Gastrocnemius medialis (tissue), 4 donors: ENCODE measurements at places on chromosomes 16 and 17. TPM values are rescaled to one million over a fixed set of nuclear protein-coding genes. Genes with fewer than 3 reads are reported as not detected.
A peak's percentile ranks its signal among the peaks of the same experiment; 100 is the strongest.

- H3K36me3 ChIP-seq, result no peaks in the 10 kb centered on the region
- H3K27ac ChIP-seq, result no peak overlapping the region
- DNase-seq, result no peak
These were observed 1417.9 kb upstream of the GOT2 start for GRCh38 chr16:60151987-60152386.

DNA sequence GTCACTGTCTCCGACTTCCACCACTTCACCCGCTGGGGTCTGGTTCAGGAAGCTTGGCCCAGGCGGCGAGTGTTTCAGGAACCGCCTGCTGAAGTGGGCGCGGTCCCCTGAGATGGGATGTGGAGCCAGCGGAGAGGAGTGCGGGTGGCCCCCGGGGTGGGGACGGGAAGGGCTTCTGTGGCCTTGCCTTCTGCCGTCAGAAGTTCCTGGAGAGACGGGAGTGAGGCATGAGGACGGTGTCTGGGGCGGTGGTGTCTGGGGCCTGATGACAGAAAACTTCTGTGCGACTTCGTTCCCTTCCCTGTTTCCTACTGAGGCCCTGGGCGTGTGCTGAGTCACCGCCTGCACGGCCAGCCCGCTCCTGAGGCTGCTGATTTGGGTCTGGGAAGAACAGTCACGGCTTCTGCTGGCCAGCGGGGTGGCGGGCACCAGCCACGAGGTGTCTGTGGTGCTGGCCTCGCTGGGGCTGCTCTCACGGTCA, 12.3 kb upstream of the NLRC3 start:
- H3K27me3 ChIP-seq, result no peaks in the 10 kb centered on the region
- no peak overlapping the region for H3K27ac ChIP-seq
- no peak overlapping the region for H3K4me3 ChIP-seq
- no peaks in the 10 kb centered on the region for H3K36me3 ChIP-seq
- H3K4me1 ChIP-seq, result no peaks in the 10 kb centered on the region

- no peaks in the 10 kb centered on the region for H3K36me3 ChIP-seq
- H3K4me1 ChIP-seq, result peaks cover 9% of the 10 kb centered on the region
- no peak for DNase-seq
- H3K27ac ChIP-seq, result no peak overlapping the region
These were observed 4.5 kb downstream of the HOXB9 start for GRCh38 chr17:48621410-48622392.

- no peak overlapping the region for H3K4me3 ChIP-seq
- no peaks in the 10 kb centered on the region for H3K27me3 ChIP-seq
- H3K4me1 ChIP-seq, result no peaks in the 10 kb centered on the region
- H3K27ac ChIP-seq, result no peak overlapping the region
- H3K36me3 ChIP-seq, result no peaks in the 10 kb centered on the region
These were observed 9.9 kb downstream of the FAM83G start for GRCh38 chr17:18994631-18995030.

DNA sequence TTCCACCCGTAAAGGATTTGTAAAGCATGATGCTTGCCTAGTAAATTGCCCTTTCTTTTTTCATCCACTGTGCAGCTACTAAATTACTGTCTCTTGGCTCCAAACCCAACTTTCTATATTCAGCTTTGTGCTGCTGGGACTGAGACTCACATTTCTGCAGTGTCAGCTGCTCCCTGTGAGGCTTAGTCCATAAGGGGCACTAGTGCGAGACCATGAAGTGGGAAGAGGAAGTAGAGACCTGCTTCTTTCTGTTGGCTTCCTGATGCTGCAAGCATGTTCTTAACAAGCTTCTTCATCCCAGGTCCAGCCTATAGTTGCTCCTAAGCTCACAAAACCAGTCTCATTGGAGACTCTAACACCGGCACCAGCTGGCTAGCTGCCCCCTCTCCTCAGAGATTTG, 74.9 kb upstream of the HS3ST2 start:
- peak overlapping the region; percentile 11 for H3K27ac ChIP-seq
- H3K4me1 ChIP-seq, result peaks cover 7% of the 10 kb centered on the region
- H3K27me3 ChIP-seq, result no peaks in the 10 kb centered on the region
- H3K4me3 ChIP-seq, result no peak overlapping the region
- DNase-seq, result peak; percentile 12
- H3K36me3 ChIP-seq, result no peaks in the 10 kb centered on the region

DNA sequence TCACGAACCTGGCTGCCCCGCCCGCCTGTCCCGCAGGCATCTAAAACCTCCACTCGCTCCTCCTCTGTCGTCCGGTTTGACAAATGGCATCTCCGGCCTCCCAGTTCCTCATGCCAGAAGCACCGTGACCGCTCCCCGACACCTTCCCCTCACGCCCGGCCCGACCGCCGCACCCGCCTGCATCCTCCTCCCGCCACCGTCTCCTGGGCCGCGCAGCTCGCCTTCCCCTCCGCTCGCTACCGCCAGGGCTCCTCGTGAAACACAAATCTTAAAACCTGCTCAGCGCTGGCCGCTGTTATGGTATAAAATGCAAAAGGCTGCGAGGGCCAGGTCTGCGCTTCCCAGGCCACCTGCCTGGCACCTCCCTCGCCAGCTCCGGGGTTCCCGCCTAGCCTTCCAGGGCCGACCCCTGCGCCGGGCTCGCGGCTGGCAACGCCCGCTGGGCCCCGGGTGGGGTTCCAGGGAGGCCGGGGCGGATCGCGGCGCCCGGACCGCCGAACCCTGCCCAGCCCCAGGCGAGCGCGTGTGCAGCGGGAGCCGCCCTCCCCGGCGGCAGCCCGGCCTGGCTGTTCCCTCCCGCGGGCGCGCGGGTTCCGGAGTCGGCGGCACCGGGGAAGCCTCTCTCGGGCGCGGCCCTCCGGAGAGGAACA, 488 bp downstream of the SPSB3 start:
- H3K36me3 ChIP-seq, result peaks cover 38% of the 10 kb centered on the region
- peaks cover 30% of the 10 kb centered on the region for H3K4me1 ChIP-seq
- no peak for DNase-seq
- H3K27ac ChIP-seq, result peak overlapping the region; percentile 90
- no peaks in the 10 kb centered on the region for H3K27me3 ChIP-seq
- H3K4me3 ChIP-seq, result peak overlapping the region; percentile 93

The ATAD5 gene
- 0.20 TPM for total RNA-seq

The CDRT4 gene
- total RNA-seq, result 0.66 TPM

DNA sequence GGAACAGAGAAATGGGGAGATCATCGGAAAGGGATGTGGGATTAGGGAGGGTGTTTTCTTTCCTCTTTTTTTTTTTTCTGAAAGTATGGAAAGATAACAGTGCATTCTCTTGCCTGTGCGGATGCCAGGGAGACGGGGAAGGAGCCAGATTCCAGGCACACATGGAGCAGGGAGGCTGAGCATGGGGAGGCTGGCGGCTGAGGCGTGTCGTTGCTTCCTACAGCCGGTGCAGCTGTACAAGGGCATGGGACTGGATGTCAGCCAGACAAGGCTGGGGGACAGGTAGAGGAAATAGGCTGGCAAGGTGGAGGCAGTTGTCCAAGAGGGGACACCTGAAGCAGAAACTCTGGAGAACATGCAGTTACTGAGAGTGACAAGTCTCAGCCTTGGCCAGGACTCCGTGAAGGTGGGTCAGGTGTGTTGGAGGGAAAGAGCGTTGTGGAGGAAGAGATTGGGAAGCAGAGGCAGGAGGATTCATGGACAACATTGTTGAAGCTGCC, 16.6 kb upstream of the ADORA2B start:
- H3K36me3 ChIP-seq, result no peaks in the 10 kb centered on the region
- no peak overlapping the region for H3K4me3 ChIP-seq
- no peak overlapping the region for H3K27ac ChIP-seq

- no peak overlapping the region for H3K27ac ChIP-seq
- no peaks in the 10 kb centered on the region for H3K36me3 ChIP-seq
- no peaks in the 10 kb centered on the region for H3K27me3 ChIP-seq
- no peak overlapping the region for H3K4me3 ChIP-seq
These were observed 12.2 kb downstream of the UNC119 start for GRCh38 chr17:28540231-28540630.

The SOST gene
- not detected for total RNA-seq

The CES4A gene
- total RNA-seq, result 15.4 TPM

DNA sequence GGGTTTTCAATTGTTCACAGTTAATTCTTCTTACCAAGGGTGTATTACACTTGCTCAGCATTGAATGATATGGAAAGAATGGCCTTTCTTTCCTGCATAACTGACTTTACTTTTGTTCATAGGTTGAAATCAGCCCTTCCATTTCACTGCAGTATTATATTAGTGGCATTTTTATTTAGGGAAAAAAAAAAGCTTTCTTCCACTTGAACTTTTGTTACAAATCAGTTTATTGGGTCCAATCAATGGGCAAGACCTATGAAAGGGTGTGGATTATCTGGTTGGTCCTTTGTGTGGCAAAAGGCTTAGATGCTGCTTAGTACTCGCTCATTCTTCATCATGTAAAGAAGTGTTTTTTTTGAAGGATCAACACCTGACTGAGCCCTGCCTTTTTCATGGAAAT, 74.1 kb downstream of the WNT3 start:
- H3K27me3 ChIP-seq, result no peaks in the 10 kb centered on the region
- H3K4me1 ChIP-seq, result no peaks in the 10 kb centered on the region
- no peak overlapping the region for H3K27ac ChIP-seq
- DNase-seq, result no peak

The RAD51D gene
- total RNA-seq, result 3.0 TPM

The SCIMP gene
- total RNA-seq, result 1.8 TPM

GRCh38 chr17:39527220-39527813, 66.0 kb downstream of the CDK12 start:
- H3K36me3 ChIP-seq, result peaks cover 90% of the 10 kb centered on the region
- no peaks in the 10 kb centered on the region for H3K4me1 ChIP-seq
- no peaks in the 10 kb centered on the region for H3K27me3 ChIP-seq
- H3K27ac ChIP-seq, result no peak overlapping the region
- H3K4me3 ChIP-seq, result no peak overlapping the region

DNA sequence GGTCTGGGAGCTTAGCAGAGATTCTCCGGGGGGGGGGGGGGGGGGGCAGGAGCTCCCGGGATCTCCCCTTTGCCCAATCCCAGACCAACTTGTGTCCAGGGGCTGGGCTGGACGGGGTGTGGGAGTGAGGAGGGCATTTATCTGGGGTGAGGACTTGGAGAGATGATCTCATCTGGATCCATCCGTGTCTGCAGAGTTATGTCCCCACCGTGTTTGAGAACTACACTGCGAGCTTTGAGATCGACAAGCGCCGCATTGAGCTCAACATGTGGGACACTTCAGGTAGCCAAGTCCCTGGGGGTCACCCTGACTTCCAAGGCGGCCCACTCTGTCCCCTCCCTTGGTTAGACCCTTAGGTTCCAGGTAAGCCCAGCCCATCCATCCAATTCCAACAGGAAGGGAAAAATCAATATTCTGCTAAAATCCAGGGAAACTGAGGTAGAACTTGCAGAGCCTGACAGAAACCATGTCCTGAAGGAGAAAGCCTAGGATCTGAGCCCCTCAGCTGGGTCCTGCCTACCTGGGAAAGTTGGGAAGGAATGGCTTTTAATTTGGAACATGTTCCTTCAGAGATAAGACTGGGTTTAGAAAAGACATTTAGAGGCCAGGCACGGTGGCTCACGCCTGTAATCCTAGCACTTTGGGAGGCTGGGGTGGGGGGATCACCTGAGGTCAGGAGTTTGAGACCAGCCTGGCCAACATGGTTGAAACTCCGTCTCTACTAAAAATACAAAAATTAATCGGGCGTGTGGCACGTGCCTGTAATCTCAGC, 921 bp downstream of the RND2 start:
- no peak for DNase-seq
- H3K4me3 ChIP-seq, result no peak overlapping the region
- H3K27me3 ChIP-seq, result no peaks in the 10 kb centered on the region
- peaks cover 17% of the 10 kb centered on the region for H3K4me1 ChIP-seq

The ASPHD1 gene
- not detected for total RNA-seq

The IQCK gene
- 8.5 TPM for total RNA-seq

The TNP2 gene
- total RNA-seq, result not detected

- peak overlapping the region; percentile 98 for H3K27ac ChIP-seq
- no peaks in the 10 kb centered on the region for H3K27me3 ChIP-seq
- peaks cover 20% of the 10 kb centered on the region for H3K4me1 ChIP-seq
- H3K4me3 ChIP-seq, result peak overlapping the region; percentile 78
- peaks cover 36% of the 10 kb centered on the region for H3K36me3 ChIP-seq
These were observed 560 bp downstream of the TELO2 start for GRCh38 chr16:1493746-1494094.

GRCh38 chr17:36942019-36942599, 4.8 kb downstream of the LHX1 start:
- H3K27me3 ChIP-seq, result peaks cover 100% of the 10 kb centered on the region
- no peak for DNase-seq
- no peaks in the 10 kb centered on the region for H3K36me3 ChIP-seq
- H3K27ac ChIP-seq, result no peak overlapping the region
- peak overlapping the region; percentile 40 for H3K4me3 ChIP-seq
- H3K4me1 ChIP-seq, result peaks cover 21% of the 10 kb centered on the region

- H3K4me3 ChIP-seq, result no peak overlapping the region
- no peak overlapping the region for H3K27ac ChIP-seq
- H3K4me1 ChIP-seq, result no peaks in the 10 kb centered on the region
- DNase-seq, result no peak
- H3K36me3 ChIP-seq, result no peaks in the 10 kb centered on the region
These were observed 387.5 kb upstream of the GOT2 start for GRCh38 chr16:59121411-59122261.

GRCh38 chr16:27633221-27633620, 83.3 kb downstream of the KATNIP start:
- no peak overlapping the region for H3K4me3 ChIP-seq
- H3K36me3 ChIP-seq, result peaks cover 7% of the 10 kb centered on the region
- DNase-seq, result no peak
- H3K27ac ChIP-seq, result no peak overlapping the region

DNA sequence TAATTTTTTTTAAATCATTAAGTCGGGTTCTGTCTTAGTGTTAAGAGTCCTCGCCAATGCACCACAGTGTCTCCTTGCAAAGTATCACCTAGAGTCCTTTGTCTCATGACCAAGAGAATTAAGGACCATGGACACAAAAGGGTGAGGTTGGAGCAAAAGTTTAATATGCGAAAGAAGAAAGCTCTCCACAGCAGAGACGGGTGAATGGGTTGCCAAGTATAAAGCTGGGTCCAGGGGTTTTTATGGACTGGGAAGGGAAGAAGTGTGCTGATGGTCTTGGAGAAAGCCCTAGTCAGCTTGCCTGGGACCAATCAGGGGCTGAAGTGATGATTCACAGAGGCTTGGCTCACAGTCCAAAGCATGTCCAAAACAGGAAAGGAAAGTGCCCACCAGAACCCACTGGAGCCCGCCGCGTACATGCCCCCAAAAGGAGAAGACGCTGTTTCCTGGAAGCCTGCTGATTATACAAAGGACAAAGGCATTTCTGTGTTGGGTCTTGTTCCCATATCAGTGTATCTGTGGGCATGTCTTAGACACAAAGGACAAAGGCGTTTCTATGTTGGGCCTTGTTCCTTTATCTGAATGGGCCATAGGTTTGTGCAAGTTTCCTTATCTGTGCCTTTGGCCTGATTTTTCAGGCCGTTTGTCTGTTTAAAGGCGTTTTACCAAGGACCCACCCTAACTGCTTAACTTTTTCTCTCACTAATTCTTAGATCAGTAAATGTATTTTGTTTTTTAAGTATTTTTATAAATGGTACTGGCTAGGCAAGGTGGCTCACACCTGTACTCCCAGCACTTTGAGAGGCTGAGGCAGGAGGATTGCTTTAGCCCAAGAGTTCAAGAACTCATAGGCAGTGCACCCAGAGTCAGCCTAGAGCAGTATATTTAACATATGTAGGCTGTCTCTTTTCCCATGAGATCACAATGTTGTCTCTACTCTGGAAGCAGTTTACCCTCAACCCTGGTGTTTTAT, 28.7 kb upstream of the ATF7IP2 start:
- no peak overlapping the region for H3K27ac ChIP-seq
- H3K4me3 ChIP-seq, result no peak overlapping the region
- H3K4me1 ChIP-seq, result no peaks in the 10 kb centered on the region
- H3K27me3 ChIP-seq, result no peaks in the 10 kb centered on the region
- no peak for DNase-seq

The NT5C gene
- 111 TPM for total RNA-seq

- no peak overlapping the region for H3K4me3 ChIP-seq
- DNase-seq, result no peak
- H3K27me3 ChIP-seq, result peaks cover 3% of the 10 kb centered on the region
- no peaks in the 10 kb centered on the region for H3K36me3 ChIP-seq
These were observed 30.5 kb downstream of the PIK3R6 start for GRCh38 chr17:8836821-8837562.
